Astrocyte (in vitro differentiated cells and primary cell): ENCODE measurements at places on chromosomes 7 and 10.
A peak's percentile ranks its signal among the peaks of the same experiment; 100 is the strongest.

DNA sequence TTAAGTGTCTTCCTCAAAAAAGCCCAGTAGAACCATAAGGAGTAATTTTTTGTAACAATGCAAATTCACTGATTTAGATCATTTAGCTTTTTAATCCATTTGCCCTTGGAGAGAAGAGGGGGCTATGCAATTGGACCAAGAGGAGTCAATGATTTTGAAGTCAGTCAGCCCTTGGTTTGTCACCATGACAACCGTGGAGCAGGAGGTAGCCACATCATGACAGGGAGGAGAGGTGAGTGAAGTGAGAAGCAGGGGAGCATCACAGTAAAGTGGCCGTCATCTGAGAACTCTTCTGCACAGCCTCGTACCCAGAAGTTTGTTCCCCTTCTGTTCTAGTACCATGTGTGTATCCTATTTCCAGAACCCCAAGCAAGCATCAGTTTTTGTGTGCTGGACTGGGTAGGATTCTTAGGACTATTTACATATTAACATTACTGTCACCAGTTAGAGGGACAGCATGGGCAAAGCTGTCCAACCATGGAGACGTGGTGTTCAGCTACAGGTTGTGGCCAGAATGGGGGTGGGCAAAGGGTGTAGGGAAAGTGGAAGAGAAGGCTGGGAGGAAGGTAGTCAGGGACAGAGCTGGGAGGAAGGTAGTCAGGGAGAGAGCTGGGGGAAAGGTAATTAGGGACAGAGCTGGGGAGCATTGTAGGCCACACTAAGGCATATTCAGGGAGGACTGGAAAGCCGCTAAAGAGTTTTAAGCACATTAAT lies 13.1 kb downstream of the UBE3C start:
- DNase-seq, result no peak

DNA sequence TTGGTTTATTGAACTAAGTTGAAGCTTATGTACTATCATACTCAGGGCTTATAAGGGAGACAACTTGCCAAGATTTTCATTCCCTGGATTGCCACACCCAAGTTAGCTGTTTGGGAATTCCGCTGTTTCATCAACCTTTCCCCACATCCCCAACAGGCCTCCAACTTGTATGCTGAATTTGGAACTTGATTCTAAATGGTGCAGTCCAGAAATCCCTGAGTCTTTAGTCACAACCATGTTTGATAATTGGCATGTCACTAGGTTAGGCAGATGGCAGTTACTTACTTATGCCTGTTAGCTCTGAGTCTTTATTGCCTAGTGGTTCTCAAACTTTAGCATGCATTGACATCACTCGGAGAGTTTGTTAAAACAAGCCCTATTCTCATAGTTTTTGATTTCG lies 135.4 kb upstream of the PRPS1L1 start:
- no peak for DNase-seq

- DNase-seq, result no peak
Observed at GRCh38 chr7:94127026-94127425, 122.9 kb upstream of the BET1 start.

GRCh38 chr7:91731976-91732375 lies 148.5 kb downstream of the MTERF1 start:
- DNase-seq, result no peak

- no peak for DNase-seq
Observed at GRCh38 chr10:126478546-126478945, 90.3 kb upstream of the ADAM12 start.

- DNase-seq, result peak; percentile 77
Observed at GRCh38 chr10:79127151-79127961, 58.6 kb downstream of the ZMIZ1 start.

DNA sequence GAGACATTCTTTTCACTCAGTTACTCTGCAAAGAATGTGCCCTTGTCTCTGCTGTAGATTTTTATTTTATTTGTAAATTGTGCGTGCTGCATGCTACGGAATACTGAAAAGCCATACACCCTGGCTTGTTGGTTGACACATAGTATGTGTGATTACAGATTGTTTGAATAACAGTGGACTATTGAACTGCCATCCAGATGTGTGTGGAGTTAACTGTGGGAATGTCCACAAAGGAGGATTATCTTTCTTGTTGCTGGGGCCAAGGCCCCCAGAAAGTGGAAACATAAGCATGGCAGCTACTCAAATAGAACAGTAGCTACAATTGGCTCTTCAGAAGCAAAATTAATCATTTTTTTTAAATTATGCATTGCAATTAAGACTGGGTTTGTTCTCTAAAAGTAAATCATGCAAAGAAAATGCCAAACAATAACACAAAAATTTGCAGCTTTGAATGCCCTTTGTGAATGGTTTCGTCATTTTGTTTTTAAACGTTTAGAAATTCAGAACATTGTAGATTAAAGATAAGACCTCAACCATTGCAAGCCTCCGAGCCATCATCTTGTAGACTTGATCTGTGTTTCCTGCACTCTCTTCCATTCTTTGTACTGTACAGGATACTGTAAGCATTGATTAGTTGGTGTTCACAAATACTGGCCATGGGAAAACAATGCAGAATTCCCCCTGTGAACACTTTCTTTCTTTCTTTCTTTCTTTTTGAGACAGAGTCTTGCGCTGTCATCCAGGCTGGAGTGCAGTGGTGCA lies 210.3 kb upstream of the TCF7L2 start:
- DNase-seq, result no peak

GRCh38 chr7:83738291-83738835 lies 89.4 kb upstream of the SEMA3E start:
- DNase-seq, result no peak

DNA sequence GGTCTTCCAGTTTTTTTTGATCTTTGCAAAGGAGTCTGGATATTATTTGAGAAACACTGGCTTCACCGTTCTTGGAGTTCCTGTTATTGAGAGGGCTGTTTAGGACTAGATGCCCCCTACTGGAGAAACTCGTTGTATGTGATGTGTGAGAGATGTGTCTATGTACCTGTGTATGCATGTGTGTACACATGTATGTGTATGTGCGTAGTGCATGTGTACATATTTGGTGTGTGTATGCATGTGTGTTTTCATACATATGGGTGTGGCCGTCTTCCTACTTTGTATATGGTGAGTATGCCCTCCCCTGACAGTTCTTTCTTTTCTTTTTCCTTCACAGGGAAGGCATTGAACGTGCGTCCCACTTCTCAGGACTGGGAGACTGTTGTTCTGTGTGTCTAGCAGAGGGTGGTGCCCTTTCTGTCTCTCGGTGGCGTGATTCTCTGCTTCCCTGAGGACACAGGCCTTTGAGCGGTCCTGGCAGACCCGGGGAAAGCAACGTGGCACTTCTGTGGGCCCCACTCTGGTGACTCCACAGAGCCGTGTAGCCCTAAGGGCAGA lies 3.0 kb upstream of the CALHM3 start:
- peak; percentile 36 for DNase-seq

- no peak for DNase-seq
Observed at GRCh38 chr7:157555944-157556641, 219.3 kb downstream of the DNAJB6 start.

- DNase-seq, result peak; percentile 86
Observed at GRCh38 chr7:131071786-131072504, 255.7 kb upstream of the MKLN1 start.

- DNase-seq, result no peak
Observed at GRCh38 chr10:81127931-81128330, 590.2 kb downstream of the SH2D4B start.

DNA sequence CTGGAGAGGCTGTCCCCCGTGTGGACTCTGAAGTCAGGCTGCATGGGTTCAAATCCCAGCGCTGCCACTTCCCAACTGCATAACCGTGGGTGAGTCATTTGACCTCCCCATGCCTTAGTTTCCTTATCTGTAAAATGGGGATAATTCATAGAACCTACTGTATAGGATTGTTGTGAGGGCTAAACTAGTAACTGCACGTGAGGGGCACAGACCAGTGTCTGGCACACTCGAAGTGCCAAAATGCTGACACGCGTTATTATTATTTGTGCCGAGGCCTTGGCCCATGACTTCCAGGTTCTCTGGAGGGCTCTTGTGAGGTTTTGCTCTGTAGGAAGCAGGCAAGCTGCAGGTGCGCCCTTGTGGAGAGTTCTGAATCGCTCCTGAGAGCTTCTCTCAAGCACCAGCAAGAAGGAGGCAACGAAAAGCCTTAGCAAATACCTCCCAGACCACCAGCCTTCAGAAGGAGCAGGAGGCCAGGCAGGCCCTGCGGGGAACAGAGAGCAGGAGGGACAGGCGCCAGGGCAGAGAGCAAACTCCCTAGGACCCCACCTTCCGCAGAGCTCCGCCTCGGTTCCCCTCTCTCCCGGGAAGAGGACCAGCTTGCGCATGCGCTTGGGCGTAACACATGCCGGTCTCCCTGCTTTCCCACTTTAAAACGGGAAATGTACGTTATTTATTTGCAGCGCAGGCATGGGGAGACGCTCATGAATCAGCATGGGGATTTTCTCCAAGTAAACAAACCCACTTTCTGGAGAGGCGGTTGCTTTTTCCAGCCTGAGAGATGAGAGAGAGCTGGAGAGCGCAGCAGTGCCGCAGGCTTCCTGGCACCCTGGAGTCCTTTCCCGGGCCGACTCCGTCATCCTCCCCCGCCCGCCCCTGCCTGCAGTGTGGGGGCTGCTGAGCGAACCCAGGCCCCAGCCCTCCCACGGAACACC lies 39.6 kb downstream of the SORCS3 start:
- no peak for DNase-seq

DNA sequence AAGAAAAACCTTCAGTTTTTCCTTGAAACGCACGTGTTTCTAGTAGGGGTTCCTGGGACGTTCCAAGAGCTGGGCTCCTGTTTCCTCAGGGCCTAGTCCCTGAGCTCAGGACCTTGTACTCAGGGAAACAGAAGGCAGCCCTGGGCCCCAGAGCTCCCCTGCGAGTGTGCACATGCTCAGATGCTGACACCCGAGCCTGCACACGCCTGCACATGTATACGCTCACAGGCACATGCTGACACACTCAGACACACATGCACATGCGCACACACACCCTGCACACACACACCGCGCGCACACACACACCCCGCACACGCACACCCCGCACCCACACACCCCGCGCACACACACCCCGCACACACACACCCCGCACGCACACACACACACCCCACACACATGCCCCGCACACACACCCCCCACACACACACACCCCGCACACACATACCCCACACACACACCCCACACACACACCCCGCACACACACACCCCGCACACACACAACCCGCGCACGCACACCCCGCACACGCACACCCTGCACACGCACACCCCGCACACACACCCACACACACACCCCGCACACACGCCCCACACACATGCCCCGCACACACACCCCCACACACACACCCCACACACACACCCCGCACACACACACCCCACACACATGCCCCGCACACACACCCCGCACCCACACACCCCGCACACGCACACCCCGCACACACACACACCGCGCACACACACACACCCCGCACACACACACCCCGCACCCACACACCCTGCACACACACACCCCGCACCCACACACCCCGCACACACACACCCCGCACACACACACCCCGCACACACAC lies 52.2 kb downstream of the CALML3 start:
- no peak for DNase-seq

DNA sequence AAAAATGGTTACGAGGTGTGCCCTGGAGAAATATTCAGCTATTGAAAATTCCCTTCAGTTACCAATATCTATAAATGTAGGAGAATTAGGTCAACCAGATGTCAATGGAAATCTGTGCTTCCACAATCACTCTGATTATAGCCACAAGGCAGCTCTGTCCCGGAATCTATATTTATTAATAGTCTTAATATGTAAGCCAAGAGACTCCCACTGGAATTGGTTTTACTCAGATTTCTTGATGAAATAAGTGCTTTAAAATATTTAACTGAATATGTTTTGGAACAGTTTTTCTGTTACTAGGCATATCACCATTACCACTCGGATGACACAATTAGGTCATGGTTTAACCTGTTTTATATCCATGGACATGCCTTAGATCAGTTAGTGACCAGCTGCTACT lies 169.6 kb downstream of the POM121L12 start:
- DNase-seq, result no peak

DNA sequence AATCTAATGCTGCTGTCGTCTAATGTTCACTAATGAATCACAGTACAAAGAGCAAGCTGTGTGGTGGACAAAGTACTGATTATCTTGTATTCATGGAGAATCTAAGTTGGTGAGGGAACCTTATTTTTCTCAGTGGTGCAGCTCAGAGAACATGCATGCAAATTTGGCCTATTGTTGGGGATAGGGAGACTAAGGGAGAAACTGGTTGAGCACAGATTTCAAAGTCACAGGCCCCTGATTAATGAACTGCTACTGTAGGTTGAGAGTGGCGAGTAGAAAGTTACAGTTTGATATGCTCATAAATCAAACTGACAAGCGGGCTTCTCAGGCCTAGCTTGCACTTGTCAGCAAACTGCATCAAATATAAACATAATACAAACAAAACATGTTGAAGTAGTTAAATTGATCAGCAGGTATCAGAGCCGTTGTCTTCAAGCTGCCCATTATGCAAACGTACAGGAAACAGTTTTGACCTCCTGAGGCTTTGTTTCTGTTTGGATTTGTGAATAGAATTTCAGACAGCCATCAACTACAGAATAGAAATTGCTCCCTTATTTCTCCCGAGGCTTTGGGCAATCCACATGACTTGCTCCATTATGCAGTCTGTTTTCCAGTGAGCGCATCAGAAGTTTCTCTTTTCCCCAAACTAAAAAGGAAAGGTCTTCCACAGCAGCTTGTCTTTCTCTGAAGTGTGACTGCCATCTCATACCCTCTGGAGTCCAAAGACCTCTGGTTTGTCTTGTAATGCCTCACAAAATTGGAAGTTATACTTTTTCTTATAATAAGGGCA lies 215.8 kb downstream of the FOXP2 start:
- no peak for DNase-seq

DNA sequence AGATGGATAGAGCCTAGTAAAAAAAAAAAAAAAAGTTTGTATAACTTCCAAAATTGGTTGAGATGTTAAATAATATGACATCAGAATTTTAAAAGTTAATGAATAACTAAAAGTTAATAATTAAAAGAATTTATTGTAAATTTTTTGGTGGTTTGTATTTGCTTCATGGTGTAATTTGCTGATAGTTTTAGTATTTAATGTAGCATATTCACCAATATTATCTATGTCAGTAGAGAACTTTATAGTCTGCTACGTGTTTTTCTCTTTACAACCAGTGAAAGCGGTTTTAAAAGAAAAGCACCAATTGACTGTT lies 51.8 kb upstream of the STEAP4 start:
- DNase-seq, result no peak

DNA sequence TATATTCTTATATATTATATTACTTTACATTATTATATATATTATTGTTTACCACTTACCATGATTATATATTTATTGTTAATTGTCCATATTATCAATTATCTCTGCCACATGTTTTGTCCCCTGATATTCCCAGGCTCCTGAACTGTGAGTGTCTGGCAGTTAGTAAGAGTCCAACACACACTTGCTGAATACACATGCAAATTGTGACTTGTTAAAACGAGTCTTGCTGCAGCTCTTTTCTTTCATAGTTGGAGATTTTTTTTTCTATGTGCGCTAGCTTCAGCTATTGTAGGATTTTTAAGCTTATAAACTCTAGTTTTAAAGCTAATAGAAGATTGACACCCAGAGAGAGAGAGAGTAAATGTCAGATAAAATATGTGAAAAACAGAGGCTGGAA lies 207.8 kb upstream of the FAM3C start:
- DNase-seq, result no peak

GRCh38 chr7:108193594-108194498 lies 63.7 kb upstream of the LAMB4 start:
- no peak for DNase-seq

- no peak for DNase-seq
Observed at GRCh38 chr10:53650794-53651193, 878.2 kb upstream of the MBL2 start.

- DNase-seq, result no peak
Observed at GRCh38 chr10:79250259-79250658, 97.0 kb upstream of the PPIF start.

- DNase-seq, result no peak
Observed at GRCh38 chr10:132369636-132370185, 27.3 kb upstream of the PWWP2B start.
